Activated effector memory CD4-positive, alpha-beta T cell treated with anti-CD3 and anti-CD28 coated beads, Interleukin-2, amount 50 U/mL, for 16 hours (primary cell): ENCODE measurements at places on chromosomes 6 and 20.

GRCh38 chr6:170233286-170234205, 57.3 kb downstream of the DLL1 start:
- no peak for DNase-seq

GRCh38 chr20:2633381-2633780, 19.1 kb upstream of the NOP56 start:
- no peak for DNase-seq

DNA sequence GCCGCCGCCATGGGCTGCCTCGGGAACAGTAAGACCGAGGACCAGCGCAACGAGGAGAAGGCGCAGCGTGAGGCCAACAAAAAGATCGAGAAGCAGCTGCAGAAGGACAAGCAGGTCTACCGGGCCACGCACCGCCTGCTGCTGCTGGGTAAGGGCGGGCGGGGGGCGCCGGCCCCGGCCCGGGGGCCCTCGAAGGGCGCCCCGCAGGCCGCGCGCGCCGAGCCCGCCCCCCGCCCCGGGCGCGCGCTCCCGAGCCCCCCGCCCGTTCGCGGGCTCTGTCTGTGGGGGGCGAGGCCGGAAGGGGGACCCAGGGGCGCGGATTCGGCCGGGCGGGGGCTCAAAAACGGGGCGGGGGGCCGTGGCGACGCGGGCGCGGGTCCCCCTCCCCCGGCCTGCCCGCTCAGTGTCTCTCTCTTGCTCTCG, 39.2 kb downstream of the GNAS start:
- no peak for DNase-seq

GRCh38 chr20:17442588-17442987, 88.6 kb downstream of the BFSP1 start:
- no peak for DNase-seq

DNA sequence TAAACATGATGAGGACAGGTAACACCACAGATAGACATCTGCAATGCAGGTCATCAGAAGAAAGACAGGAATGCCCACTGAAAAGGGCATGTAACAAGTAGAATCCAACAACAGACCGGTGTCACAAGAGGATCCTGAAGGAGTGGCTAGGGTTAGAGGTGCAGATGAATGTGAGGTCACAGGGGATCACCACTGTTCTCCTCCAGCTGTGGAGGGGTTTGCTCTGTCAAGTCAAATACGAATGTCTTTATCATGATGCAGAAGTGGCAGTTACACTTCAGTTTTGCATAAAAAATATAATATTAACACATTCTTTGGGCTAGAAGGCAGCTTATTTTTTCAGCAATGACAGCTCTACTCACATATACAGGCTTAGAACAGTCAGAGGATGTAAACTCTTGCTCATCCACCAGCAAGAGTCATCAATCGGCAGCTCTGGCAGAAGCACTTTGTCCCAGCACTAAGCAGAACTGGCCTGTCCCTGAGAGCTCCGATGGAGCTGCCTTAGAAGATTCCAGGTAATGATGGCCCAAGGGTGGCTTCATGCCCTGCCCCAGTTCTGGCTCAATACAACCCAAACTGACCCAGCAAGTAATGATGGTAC, 130.4 kb upstream of the TRAF3IP2 start:
- no peak for DNase-seq

DNA sequence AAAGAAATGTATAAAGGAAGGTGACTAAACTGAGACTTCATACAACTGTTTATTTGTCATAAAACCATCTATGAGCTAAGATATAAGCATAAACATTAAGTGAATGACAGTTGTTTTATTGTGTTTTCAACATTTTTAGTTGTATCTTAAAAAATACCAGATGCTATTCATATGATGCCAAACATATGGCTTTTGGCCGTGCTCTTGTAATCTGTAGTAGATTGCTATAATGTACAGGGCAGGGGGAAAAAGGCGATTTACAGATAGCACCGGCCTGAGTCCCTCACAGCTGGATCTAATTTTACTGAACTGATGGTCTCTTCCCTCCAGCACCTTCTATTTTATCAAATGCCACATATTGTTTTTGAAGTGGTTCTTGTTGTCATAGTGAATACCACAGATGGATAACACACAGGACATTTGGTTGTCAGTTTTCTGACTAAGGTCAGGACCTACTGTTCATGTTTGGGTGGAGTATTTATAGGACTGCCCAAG, 48.2 kb downstream of the CENPW start:
- no peak for DNase-seq
